ENCODE measurements at places on chromosomes 5 and 9.

DNA sequence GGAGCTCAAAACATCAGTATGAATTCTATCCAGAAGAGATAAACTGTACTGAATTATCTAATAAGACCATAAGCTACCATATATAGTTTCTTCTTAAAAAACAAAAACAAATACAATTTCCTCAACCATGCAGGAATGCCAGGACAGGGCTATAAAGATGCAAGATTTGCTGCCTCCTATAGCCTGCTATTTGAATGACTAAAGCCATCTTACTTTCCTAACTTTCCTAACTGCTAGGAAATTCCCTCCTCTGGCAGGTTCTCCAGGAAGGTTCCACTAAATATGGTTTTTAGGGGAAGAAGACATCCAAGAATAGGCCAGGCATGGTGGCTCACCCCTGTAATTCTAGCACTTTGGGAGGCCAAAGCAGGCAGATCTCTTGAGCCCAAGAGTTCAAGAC is 15.1 kb downstream of the KIF27 start:
- no peak for DNase-seq

DNA sequence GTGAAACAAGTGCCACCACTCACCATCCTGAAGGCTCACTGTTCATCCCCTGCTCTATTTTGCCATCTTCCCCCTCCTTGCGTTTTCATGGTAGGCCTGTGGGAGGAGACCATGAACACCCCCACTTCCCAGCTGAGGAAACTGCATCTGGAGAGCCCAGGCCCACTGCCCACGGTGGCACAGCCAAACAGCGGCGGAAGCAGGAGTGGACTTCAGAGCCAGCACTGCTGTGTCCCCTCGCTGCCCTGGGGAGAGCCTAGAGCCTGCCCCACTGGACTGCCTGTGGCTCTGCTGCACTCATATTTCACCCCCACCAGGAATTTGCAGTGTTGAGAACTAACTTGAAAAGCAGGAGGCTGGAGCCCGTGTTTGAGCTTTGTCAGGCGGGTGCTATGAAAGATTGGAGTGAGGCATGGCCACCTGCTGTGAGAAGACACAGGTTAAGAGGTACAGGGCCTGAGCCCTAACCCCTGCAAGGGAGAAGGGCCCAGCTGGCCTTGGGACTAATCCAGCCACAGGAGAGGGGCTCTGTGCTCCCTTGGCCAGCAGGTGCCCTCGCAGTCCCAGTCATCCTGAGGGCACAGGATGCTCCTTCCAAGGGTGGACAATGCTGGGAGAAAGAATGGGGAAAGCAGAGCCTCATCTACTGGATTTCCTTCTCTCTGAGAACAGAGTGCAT is 79.0 kb downstream of the MACROH2A1 start:
- no peak for DNase-seq

DNA sequence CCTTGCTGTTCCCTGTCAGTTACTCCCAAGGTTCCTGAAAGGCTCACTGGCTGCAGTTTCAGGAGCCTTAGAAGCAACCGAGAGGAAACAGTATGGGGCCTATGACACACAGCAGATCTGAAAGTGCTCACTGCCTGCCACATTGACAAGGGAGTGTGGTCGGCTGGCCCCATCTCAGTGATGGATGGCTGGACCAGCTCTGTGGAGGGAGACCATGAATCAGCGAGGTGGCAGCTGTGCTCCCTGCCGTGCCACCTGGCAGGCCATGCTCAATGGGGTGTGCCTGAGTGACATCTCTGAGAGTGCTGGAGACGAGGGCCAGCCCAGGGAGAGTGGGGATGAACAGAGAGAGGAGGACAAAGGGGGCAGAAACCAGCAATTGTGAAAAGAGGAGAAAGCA is 49.1 kb downstream of the DOCK2 start:
- no peak for DNase-seq

DNA sequence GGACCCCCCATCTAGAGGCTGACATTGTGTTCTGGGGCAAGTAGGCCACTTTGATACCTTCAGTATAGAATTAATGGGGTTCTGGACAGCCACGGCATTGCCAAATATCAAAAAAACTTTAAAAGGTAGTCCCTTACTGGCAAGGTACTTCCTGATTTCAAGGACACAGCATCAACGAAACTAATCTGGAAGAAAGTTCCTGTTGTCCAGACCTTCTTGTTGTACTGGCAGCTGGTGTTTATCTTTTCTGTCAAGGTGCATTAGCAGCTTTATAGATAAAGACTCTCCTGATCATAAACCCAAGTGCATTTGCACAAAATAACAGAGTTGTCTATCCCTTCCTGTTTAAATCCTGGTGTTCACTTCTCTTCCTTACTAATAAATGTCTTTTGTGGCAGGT is 23.7 kb upstream of the GOLGA1 start:
- no peak for DNase-seq

- DNase-seq: no peak
Measured at GRCh38 chr5:40832345-40832744, 2.7 kb downstream of the RPL37 start.

- DNase-seq: no peak
Measured at GRCh38 chr9:75084081-75084672, 3.8 kb downstream of the NMRK1 start.

- DNase-seq: no peak
Measured at GRCh38 chr5:83107692-83108420, 30.5 kb downstream of the XRCC4 start.

- no peak for DNase-seq
Measured at GRCh38 chr5:5751498-5751897, 329.0 kb downstream of the ICE1 start.

DNA sequence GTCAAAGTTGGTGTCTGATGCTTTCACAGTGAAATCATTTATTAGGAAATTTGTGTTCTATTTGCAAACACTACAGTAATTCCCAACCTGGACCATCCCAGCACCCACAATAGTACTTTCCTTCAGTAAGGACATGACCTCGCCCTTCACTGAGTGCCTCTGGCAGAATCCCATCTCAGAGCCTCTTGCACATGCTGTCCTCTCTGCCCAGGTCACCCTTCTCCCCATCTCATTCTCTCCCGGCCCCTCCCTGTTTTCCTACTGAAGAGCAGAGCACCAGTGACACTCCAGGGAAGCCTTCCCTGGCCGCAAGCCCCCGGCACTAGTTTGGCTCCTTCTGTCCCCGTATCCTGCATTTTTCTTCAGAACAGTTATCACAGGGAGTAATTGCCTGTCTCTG is 220.4 kb downstream of the MAPKAP1 start:
- DNase-seq: no peak

DNA sequence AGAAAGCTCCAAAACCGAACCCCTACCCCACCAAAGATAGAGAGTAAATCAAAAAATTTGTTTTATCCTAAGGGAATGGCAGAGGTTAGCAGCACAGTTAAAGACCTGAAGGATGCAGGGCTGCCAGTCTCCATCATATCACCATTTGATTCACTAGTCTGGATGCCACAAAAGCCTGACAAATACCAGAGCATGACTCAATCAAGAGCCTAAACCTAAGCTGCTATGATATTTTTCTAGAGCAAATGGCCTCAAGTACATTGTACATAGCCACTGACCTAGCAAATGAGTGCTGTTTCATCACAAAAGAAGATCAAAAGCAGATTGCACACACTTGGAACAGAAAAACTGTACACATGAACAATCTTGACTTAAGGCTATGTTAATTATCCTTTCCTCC is 48.0 kb downstream of the DPYSL3 start:
- DNase-seq: no peak
